Naive thymus-derived CD4-positive, alpha-beta T cell (primary cell): ENCODE measurements at places on chromosomes 2 and 18. TPM values are rescaled to one million over a fixed set of nuclear protein-coding genes. Genes with fewer than 3 reads are reported as not detected.

The CD207 gene
- not detected for total RNA-seq

The MEP1B gene
- total RNA-seq: 0.35 TPM

The UGT1A5 gene
- total RNA-seq: not detected

DNA sequence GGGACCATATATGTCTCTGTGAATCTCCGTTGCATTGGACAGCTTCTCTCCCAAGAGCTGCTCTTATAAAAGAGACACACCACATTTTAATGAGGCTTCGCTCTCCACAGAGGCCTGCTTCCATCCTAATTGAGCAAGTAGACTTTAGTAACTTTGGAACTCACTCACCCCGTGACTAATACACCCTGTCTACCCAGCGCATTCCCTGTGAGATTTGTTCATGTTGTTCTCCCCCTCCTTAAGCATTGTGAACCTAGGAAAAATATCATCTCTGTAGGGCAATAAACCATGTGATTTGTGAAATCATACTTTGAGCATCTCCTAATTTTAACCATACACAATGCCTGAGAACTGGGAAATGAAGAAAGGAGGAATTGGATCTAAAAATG, 56.9 kb downstream of the MCFD2 start:
- no peaks in the 10 kb centered on the region for H3K27me3 ChIP-seq
- no peak overlapping the region for H3K27ac ChIP-seq
- no peaks in the 10 kb centered on the region for H3K4me1 ChIP-seq
- no peak for DNase-seq

DNA sequence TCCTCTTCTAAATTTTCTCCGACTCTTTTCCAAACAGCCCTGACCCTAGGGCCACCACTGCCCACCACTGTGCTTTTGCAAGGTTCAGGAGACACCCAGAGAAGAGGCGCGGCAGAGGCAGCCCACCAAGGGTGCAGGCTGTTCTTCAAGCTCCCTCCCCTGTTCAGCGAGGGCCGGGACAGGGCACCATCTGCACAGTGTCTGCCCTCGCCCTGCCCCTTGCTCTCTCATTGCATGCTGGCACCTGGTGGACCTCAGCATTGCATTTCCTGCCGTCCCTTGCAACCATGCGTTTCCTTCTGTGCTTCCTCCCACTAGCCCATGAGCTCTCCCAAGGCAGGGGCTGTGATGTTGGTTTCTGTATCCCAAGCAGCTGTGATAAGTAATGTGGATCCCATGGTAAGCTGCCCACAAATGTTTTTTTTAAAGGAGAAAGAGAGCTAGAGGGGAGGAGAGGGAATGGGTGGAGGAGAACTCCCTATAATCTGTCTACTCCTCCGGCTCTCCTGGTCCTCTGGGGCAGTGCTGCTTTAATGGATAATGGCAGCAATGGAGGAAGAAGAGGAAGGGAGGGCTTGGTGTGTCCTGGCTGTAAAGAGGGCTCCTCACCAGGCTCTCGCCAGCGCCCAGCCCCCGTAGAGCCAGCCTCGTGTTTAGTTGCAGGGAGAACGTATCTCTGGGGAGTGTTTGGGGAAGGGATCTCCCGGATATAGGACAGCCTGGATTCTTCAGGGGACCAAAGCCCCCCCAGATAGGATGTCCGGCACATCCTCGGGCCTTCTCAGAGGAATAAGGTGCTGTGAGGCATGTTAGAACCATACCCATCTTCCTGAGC, 15.6 kb upstream of the YWHAQ start:
- no peak overlapping the region for H3K4me3 ChIP-seq
- H3K27ac ChIP-seq: no peak overlapping the region
- DNase-seq: no peak
- H3K27me3 ChIP-seq: no peaks in the 10 kb centered on the region
- H3K36me3 ChIP-seq: no peaks in the 10 kb centered on the region

DNA sequence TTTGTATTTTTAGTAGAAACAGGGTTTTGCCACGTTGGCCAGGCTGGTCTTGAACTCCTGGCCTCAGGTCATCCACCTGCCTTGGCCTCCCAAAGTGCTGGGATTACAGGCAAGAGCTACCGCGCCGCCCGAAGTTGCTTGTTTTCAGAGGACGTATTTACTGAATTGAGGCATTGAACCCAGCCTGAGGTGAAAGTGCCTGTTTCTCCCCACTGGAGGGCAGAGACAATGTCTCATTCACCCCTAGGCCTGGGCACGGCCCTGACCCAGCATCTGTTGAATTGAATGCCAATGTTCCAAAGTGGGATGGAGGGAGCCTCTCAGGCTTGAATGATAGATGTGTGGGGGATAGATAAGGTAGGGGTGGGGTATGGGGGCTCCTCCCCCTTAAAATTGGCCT, 4.5 kb upstream of the TMBIM1 start:
- no peak for DNase-seq
- no peaks in the 10 kb centered on the region for H3K27me3 ChIP-seq
- H3K27ac ChIP-seq: no peak overlapping the region
- peaks cover 15% of the 10 kb centered on the region for H3K4me1 ChIP-seq

DNA sequence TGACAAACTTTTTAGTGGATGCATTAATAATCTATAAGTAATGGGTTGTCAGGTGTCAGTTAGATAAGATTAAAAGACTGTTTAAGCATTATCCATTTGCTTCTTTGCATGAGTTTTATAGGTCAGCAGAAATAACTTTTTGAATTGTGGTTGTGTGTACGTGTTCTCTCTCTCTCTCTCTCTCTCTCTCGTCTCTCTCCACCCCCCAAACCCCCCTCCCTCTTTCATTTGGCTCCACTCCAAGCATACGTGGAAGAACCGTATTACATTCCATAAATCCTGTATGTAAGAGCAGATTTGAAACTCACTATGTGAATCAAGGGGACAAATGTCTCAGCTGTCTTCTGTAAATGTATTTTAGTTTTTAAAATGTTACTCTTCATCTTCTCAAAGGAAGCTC, 120.2 kb downstream of the MEIS1 start:
- no peaks in the 10 kb centered on the region for H3K27me3 ChIP-seq
- H3K4me3 ChIP-seq: no peak overlapping the region
- no peaks in the 10 kb centered on the region for H3K36me3 ChIP-seq

DNA sequence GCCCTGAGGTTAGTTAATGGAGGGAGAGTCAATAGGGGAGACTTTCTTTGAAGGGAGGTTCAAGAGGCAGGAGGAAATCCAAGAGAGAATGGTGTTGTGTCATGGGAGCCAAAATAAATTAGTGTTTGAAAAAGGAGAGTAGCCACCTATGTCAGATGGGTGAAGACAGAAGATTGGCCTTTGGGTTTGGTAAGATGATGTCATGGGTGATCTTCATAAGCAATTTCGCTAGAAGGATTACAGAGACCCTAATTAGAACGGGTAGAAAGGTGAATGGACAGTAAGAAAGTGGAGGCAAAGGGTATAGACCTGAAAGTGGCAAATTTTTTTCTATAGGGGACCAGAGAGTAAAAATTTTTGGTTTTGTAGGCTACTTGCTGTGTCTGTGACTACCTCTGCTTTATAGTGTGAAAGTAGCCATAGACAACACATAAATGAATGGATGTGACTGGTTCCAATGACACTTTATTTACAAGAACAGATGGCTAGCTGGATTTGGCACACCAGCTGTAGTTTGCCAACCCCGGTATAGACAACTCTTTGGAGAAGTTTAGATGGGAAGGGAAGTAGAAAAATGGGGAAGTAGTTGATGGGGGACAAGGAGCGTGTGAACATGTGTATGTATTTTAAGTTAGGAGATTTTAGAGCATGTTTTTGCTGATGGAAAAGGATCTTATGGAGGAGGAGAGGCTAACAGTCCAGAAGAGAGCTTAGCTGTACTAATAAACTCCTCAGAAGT, 9.3 kb downstream of the STAMBP start:
- no peaks in the 10 kb centered on the region for H3K4me1 ChIP-seq
- H3K36me3 ChIP-seq: no peaks in the 10 kb centered on the region
- no peak for DNase-seq

- H3K36me3 ChIP-seq: no peaks in the 10 kb centered on the region
- H3K4me3 ChIP-seq: no peak overlapping the region
- H3K4me1 ChIP-seq: no peaks in the 10 kb centered on the region
- H3K27ac ChIP-seq: no peak overlapping the region
Measured at GRCh38 chr2:43349904-43350303, 123.5 kb upstream of the ZFP36L2 start.

- H3K4me3 ChIP-seq: no peak overlapping the region
- H3K4me1 ChIP-seq: peaks cover 32% of the 10 kb centered on the region
- DNase-seq: no peak
- H3K27ac ChIP-seq: no peak overlapping the region
- no peaks in the 10 kb centered on the region for H3K27me3 ChIP-seq
- no peaks in the 10 kb centered on the region for H3K36me3 ChIP-seq
Measured at GRCh38 chr2:181122601-181123000, 142.2 kb downstream of the UBE2E3 start.

DNA sequence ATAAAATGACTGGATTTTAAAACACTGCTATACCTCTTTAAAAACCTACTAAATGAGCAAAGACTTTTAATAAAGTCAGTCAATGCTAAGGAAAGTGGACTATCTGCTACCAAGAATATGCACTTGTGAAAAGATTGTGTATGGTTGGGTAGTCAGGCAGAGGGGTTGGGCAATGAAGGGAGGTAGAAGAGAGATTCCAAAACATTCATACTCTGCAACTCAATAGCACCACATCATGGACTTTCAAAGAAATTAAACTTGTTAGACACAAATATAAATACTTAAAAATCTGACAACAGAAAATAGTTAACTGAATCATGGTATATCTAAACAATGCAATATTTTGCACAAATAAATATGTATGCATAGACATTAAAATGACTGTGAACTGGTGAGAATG, 139.9 kb upstream of the MAPRE2 start:
- no peaks in the 10 kb centered on the region for H3K36me3 ChIP-seq
- H3K4me3 ChIP-seq: no peak overlapping the region
- no peaks in the 10 kb centered on the region for H3K4me1 ChIP-seq
- H3K27me3 ChIP-seq: no peaks in the 10 kb centered on the region
- DNase-seq: no peak
- no peak overlapping the region for H3K27ac ChIP-seq

- H3K27me3 ChIP-seq: no peaks in the 10 kb centered on the region
- no peaks in the 10 kb centered on the region for H3K36me3 ChIP-seq
- H3K4me3 ChIP-seq: no peak overlapping the region
- no peak overlapping the region for H3K27ac ChIP-seq
- DNase-seq: no peak
Measured at GRCh38 chr2:39837856-39838453, 58.9 kb upstream of the THUMPD2 start.

GRCh38 chr18:79941473-79942119, 9.9 kb downstream of the SLC66A2 start:
- no peak for DNase-seq
- H3K27ac ChIP-seq: no peak overlapping the region
- H3K27me3 ChIP-seq: no peaks in the 10 kb centered on the region
- no peak overlapping the region for H3K4me3 ChIP-seq

GRCh38 chr18:58856881-58857280, 7.8 kb upstream of the ZNF532 start:
- DNase-seq: no peak
- H3K27me3 ChIP-seq: no peaks in the 10 kb centered on the region
- H3K4me1 ChIP-seq: no peaks in the 10 kb centered on the region
- H3K4me3 ChIP-seq: no peak overlapping the region
- no peaks in the 10 kb centered on the region for H3K36me3 ChIP-seq
- no peak overlapping the region for H3K27ac ChIP-seq

- H3K4me3 ChIP-seq: no peak overlapping the region
- no peaks in the 10 kb centered on the region for H3K4me1 ChIP-seq
- no peak overlapping the region for H3K27ac ChIP-seq
- H3K36me3 ChIP-seq: no peaks in the 10 kb centered on the region
Measured at GRCh38 chr18:32480581-32480980, 9.9 kb upstream of the GAREM1 start.

DNA sequence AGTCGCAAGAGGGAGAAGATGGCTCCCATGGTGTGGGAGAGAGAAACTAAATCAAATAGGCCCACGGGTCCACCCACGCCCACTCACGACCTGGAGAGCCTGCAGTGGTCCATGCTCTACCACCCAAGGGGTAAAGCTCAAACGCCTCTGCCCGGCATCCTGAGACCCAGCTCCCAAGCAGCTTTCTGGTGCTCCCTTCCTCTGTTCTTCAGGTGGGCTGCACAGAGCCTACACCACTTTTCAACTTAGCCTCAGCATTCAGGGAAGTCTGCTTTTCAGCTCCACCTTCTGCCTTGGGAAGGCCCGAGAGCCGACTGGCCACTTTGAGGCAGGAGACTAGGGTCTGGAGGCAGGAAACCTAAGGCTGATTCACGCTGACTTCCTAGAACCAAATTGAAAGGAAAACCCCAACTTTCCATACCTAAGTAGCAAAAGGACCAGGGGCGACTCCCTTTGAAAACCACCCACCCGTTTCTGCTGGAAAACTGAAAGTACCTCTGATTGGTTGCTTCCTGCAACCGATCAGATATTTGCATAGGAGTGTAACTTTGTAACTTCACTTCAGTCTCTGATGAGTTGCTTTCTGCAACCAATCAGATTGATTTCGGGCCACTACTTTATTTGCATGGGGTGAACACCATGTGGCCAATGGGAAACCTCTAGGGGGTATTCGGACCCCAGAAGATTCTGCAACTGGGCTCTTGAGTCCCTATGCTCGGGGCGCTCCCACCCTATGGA, 26.8 kb upstream of the SPATA3 start:
- H3K4me1 ChIP-seq: peaks cover 14% of the 10 kb centered on the region
- DNase-seq: no peak
- no peak overlapping the region for H3K27ac ChIP-seq
- H3K27me3 ChIP-seq: no peaks in the 10 kb centered on the region

- no peaks in the 10 kb centered on the region for H3K4me1 ChIP-seq
- H3K27me3 ChIP-seq: no peaks in the 10 kb centered on the region
- H3K36me3 ChIP-seq: no peaks in the 10 kb centered on the region
- H3K4me3 ChIP-seq: no peak overlapping the region
Measured at GRCh38 chr2:219570924-219571310, 422 bp downstream of the OBSL1 start.

- H3K36me3 ChIP-seq: no peaks in the 10 kb centered on the region
- no peaks in the 10 kb centered on the region for H3K27me3 ChIP-seq
- DNase-seq: peak; percentile 52
- peaks cover 12% of the 10 kb centered on the region for H3K4me1 ChIP-seq
Measured at GRCh38 chr2:238438856-238439849, 12.4 kb downstream of the ASB1 start.

GRCh38 chr2:3689998-3690748, 13.2 kb upstream of the DCDC2C start:
- no peak overlapping the region for H3K27ac ChIP-seq
- DNase-seq: no peak
- no peaks in the 10 kb centered on the region for H3K27me3 ChIP-seq
- no peak overlapping the region for H3K4me3 ChIP-seq
- H3K4me1 ChIP-seq: no peaks in the 10 kb centered on the region

DNA sequence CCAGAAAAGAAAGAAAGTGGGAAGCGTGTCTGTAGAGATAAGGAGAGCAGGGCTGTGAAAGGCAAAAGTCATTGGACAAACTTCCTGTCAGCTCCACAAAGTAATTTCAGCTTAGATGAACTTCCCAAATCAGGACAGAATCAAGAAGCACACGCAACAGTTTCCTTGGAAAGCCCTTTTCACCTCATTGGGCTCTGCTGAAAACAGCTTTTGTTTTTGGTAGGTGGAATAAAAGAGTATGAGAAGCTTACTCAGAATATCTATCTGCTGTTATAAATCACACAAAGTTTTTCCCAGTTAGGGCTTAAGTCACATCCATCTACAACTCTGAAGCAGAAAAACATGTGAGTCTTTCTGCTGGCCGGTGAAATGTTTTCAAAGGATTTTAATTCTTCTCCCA, 42.4 kb upstream of the EFEMP1 start:
- H3K27me3 ChIP-seq: no peaks in the 10 kb centered on the region
- no peaks in the 10 kb centered on the region for H3K36me3 ChIP-seq

GRCh38 chr2:201715459-201715858, 17.0 kb upstream of the MPP4 start:
- no peak overlapping the region for H3K4me3 ChIP-seq
- no peaks in the 10 kb centered on the region for H3K27me3 ChIP-seq
- no peak overlapping the region for H3K27ac ChIP-seq
- H3K36me3 ChIP-seq: no peaks in the 10 kb centered on the region
- no peaks in the 10 kb centered on the region for H3K4me1 ChIP-seq

- no peak overlapping the region for H3K4me3 ChIP-seq
- no peaks in the 10 kb centered on the region for H3K27me3 ChIP-seq
- H3K36me3 ChIP-seq: no peaks in the 10 kb centered on the region
- H3K4me1 ChIP-seq: no peaks in the 10 kb centered on the region
Measured at GRCh38 chr18:35851286-35851970, 121.1 kb upstream of the RMP24 start.
